Endothelial cell of coronary artery (primary cell): ENCODE measurements at places on chromosomes 1 and 21. TPM values are rescaled to one million over a fixed set of nuclear protein-coding genes. Genes with fewer than 3 reads are reported as not detected.

Gene ARMH1
- not detected in 2 replicates for total RNA-seq

Gene SLC35E2B
- total RNA-seq: 21.7 and 24.3 TPM in 2 replicates

Gene RCAN1
- total RNA-seq: 14.2 and 24.8 TPM in 2 replicates

Gene C1orf141
- total RNA-seq: not detected in 2 replicates

Gene OR2T10
- total RNA-seq: not detected in 2 replicates

Gene PRDM16
- 0.18 and 1.5 TPM in 2 replicates for total RNA-seq
